ENCODE measurements at places on chromosomes 7 and 10. TPM values are rescaled to one million over a fixed set of nuclear protein-coding genes. Genes with fewer than 3 reads are reported as not detected.

The SEC31B gene
- 3.9 TPM for total RNA-seq

The TDRD1 gene
- total RNA-seq = not detected

The KIAA1217 gene
- total RNA-seq = 1.4 TPM

The STEAP1 gene
- 30.7 TPM for total RNA-seq

The LIPN gene
- not detected for total RNA-seq

The OR2A12 gene
- total RNA-seq = not detected

The CPA1 gene
- total RNA-seq = 0.09 TPM

The RAMP3 gene
- total RNA-seq = 0.17 TPM

The POM121 gene
- total RNA-seq = 3.2 TPM

The SPDYE5 gene
- total RNA-seq = not detected

The GLRX3 gene
- total RNA-seq = 67.0 TPM

The PLXDC2 gene
- total RNA-seq = 3.8 TPM

The OR9A2 gene
- not detected for total RNA-seq

The ANKRD61 gene
- total RNA-seq = not detected

The TYW1B gene
- total RNA-seq = 5.8 TPM

The PRSS37 gene
- total RNA-seq = not detected

The GALNT17 gene
- total RNA-seq = not detected

The KCNIP2 gene
- total RNA-seq = 1.3 TPM

The RADIL gene
- 0.26 TPM for total RNA-seq

The SYNPO2L gene
- total RNA-seq = not detected

The GPNMB gene
- 264 TPM for total RNA-seq

The OGDHL gene
- 0.47 TPM for total RNA-seq

The PNLIPRP2 gene
- not detected for total RNA-seq

The POLR2J2 gene
- total RNA-seq = 3.5 TPM

The ERLIN1 gene
- 32.8 TPM for total RNA-seq

The HPS1 gene
- total RNA-seq = 29.0 TPM

The HOGA1 gene
- 0.34 TPM for total RNA-seq

The VGF gene
- not detected for total RNA-seq

The AKR1C2 gene
- total RNA-seq = 48.6 TPM

The TAS2R5 gene
- total RNA-seq = 0.43 TPM

The RTKN2 gene
- 0.47 TPM for total RNA-seq

The ADAM12 gene
- total RNA-seq = 9.1 TPM

The ETV1 gene
- 28.7 TPM for total RNA-seq

The UTF1 gene
- total RNA-seq = not detected

The CALCR gene
- not detected for total RNA-seq

The OLAH gene
- not detected for total RNA-seq

The AIFM2 gene
- total RNA-seq = 9.0 TPM

The PRKAR2B gene
- total RNA-seq = 3.4 TPM

The CASTOR2 gene
- 9.5 TPM for total RNA-seq

The PDE6C gene
- total RNA-seq = not detected

The CYP3A7 gene
- total RNA-seq = 1.1 TPM

The RP9 gene
- total RNA-seq = 9.4 TPM

The TMEM225B gene
- 1.3 TPM for total RNA-seq

The GRM3 gene
- total RNA-seq = not detected

The ERVW-1 gene
- not detected for total RNA-seq

The ELN gene
- total RNA-seq = 6.5 TPM

The PRLHR gene
- not detected for total RNA-seq

The TEX47 gene
- total RNA-seq = not detected

The PLPP4 gene
- under 0.01 TPM for total RNA-seq
